Upper lobe of right lung (tissue), 1 donor: ENCODE measurements at places on chromosomes 3 and 15. TPM values are rescaled to one million over a fixed set of nuclear protein-coding genes. Genes with fewer than 3 reads are reported as not detected.

DNA sequence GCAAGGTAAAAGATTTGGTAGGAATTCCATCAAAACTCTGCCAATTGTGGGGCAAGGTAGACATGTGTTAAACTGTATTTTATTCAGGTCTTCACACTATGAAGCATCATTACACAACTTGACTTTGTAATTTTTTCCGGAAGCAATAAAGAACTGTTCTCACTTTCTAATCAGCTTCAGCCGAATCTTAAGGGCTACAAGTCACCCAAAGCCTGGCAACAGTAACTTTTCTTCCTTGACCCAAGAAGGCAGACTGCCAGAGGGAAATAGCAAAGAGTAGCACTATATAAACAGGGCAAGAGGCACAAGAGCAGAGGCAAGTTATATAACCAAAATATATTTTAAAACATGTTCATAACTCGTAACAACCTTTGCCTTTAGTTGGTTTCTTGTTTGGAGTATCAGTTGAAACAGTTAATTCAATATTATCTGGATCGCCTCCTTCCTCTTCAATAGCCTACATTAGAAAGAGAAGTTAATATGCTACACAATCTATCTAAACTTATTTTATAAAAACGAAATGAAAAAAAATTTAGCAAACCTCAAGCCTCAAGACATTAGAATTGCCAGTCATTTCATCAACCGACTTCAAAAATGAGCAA lies 1.4 kb downstream of the SLTM start:
- peaks cover 19% of the 10 kb centered on the region for H3K4me1 ChIP-seq
- peaks cover 26% of the 10 kb centered on the region for H3K36me3 ChIP-seq
- H3K4me3 ChIP-seq = peak overlapping the region; percentile 86
- no peaks in the 10 kb centered on the region for H3K27me3 ChIP-seq
- H3K27ac ChIP-seq = peak overlapping the region; percentile 99

GRCh38 chr15:76078285-76078877 lies 18.6 kb downstream of the TMEM266 start:
- H3K4me1 ChIP-seq = no peaks in the 10 kb centered on the region
- H3K4me3 ChIP-seq = no peak overlapping the region
- no peaks in the 10 kb centered on the region for H3K36me3 ChIP-seq
- H3K27ac ChIP-seq = no peak overlapping the region
- H3K27me3 ChIP-seq = no peaks in the 10 kb centered on the region
- DNase-seq = no peak

- no peaks in the 10 kb centered on the region for H3K27me3 ChIP-seq
- no peak overlapping the region for H3K27ac ChIP-seq
- DNase-seq = no peak
- H3K4me3 ChIP-seq = no peak overlapping the region
- no peaks in the 10 kb centered on the region for H3K4me1 ChIP-seq
Measured at GRCh38 chr15:39713846-39714245, 68.8 kb downstream of the FSIP1 start.

DNA sequence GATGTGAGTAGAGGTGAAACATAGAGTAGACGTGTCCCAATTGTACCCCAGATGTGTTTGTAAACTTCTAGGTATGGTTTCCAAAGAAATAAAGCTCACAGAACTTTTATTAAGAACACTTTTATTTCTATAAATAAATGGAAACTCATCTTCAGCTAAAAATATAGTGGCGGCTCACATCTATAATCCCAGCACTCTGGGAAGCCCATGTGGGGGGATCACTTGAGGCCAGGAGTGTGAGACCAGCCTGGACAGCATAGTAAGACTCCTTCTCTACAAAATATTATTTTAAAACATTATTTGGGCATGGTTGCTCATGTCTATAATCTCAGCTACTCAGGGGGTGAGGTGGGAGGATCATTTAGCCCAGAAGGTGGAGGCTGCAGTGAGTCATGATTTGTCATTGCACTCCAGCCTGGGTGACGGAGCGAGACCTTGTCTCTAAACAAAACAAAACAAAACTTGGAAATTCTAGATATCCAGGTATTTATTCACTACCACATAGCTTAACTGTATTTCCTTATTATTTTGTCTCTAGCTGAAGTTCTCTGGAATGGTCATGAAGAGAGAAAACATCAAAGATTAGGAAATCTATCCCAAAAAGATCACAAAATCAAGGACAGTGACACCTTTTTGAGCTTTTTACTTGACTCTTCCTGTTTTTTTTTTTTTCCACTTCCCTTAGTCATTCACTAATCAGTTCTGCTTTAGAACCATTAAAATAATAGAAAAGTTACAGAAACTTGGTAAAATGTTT lies 258.1 kb downstream of the TIGIT start:
- no peak overlapping the region for H3K4me3 ChIP-seq
- H3K36me3 ChIP-seq = no peaks in the 10 kb centered on the region

DNA sequence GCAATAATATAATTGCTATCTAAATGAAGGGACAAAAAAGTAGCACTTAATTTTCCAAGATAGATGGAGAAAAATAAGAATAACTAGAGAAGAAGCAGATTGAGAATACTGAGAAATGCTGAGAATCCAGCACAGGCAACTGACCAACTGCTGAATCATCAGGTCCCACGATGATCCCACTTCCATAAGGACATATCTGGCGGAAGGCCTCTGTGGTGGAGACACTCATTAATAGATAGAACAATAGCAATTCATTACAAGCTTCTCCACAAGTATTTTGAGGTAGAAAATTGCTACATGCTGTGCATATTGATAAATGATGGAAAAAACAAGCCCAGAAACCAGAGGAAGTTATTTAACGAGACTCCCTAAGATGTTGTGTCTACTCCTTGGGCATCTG lies 105.9 kb downstream of the DUT start:
- H3K4me1 ChIP-seq = no peaks in the 10 kb centered on the region
- no peak overlapping the region for H3K27ac ChIP-seq

DNA sequence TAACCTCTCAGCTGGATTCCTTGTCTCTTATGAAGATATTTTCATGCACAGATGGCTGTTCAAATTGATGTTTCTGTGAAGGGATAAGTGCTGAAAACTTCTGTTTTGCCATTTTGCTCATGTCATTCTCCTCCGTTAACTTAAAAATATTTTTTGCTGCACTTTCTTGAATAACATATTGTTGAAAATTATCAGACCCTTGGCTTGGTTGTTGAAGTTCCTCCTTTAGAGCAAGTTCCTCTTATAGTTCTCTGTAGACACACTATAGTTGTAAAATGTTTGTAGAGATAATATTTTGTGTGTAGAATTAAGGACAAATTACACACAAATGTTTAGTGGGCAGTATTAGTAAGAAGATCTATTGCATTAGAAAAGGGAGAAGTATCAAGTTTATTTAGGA lies 300.4 kb downstream of the SV2B start:
- no peaks in the 10 kb centered on the region for H3K36me3 ChIP-seq
- no peak for DNase-seq
- no peaks in the 10 kb centered on the region for H3K4me1 ChIP-seq
- no peak overlapping the region for H3K4me3 ChIP-seq

DNA sequence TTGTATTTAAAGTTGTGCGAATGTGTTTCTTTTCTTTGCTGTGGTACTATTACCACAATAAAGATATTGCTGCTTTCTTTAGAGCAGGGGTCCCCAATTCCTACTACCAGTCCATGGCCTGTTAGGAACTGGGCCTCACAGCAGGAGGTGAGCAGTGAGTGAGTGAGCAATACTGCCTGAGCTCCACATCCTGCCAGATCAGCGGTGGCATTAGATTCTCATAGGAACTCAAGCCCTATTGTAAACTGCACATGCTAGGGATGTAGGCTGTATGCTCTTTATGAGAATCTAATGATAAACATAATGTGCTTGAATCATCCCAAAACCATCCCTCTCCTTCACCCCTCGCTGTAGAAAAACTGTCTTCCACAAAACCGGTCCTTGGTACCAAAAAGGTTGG lies 41.6 kb downstream of the DMXL2 start:
- no peaks in the 10 kb centered on the region for H3K36me3 ChIP-seq
- no peak overlapping the region for H3K27ac ChIP-seq
- H3K27me3 ChIP-seq = no peaks in the 10 kb centered on the region

GRCh38 chr3:16477521-16477920 lies 36.0 kb downstream of the RFTN1 start:
- H3K4me3 ChIP-seq = no peak overlapping the region
- H3K36me3 ChIP-seq = no peaks in the 10 kb centered on the region
- no peaks in the 10 kb centered on the region for H3K27me3 ChIP-seq
- DNase-seq = no peak
- H3K4me1 ChIP-seq = peaks cover 32% of the 10 kb centered on the region
- H3K27ac ChIP-seq = no peak overlapping the region

- no peak for DNase-seq
- no peaks in the 10 kb centered on the region for H3K27me3 ChIP-seq
- H3K4me1 ChIP-seq = no peaks in the 10 kb centered on the region
- H3K4me3 ChIP-seq = no peak overlapping the region
Measured at GRCh38 chr3:135927155-135927554, 38.4 kb upstream of the PPP2R3A start.

The ARMC8 gene
- 50.3 TPM for total RNA-seq

The PLSCR5 gene
- total RNA-seq = not detected

The MED12L gene
- 0.69 TPM for total RNA-seq

The SAMD7 gene
- not detected for total RNA-seq

The CISH gene
- 71.6 TPM for total RNA-seq

The IL17RB gene
- 12.4 TPM for total RNA-seq
